PC-9 (cell line): ENCODE measurements at places on chromosomes 3 and 15.

DNA sequence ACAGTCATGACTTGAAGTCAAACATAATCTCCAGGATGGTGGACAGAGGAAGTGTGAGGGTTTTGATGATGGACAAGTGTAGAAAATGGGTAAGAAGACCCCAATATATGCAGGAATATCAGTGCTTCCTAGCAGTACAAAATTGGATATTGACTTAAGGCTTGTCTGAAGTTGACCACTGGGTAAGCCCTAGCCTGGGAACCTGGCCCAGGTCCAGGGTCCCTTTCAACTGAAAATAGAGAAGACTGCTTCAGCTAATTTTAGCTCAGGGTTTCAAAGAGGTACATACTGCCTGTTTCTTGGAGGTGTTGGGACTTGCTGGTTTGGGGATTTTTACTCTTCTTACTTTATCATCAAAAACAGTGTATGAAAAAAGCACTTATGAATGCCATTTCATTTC lies 4.7 kb downstream of the NR1D2 start:
- no peak for DNase-seq

GRCh38 chr3:45765266-45765851 lies 31.0 kb downstream of the SLC6A20 start:
- no peak for DNase-seq

- no peak for DNase-seq
Measured at GRCh38 chr3:103794656-103795055, 1359.8 kb downstream of the ZPLD1 start.

GRCh38 chr15:90191344-90191687 lies 9.8 kb upstream of the SEMA4B start:
- DNase-seq: no peak

DNA sequence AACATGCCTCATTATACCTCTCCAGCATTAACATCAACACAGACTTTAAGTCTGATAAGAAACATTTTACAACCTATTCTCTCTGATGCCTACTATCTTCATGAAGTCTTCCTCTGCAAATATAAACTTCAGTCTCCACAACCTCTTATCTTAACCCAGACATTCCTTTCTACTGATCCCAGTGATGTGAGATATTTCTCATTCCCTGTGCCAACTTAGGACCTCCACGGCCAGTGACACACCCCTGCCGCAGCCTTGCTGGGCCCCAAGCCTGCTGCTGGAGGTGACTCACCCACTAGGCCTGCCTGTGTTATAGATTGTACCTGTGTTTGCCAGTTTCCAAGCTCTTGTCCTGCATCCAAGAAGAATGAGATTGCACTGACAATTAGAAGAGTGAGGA lies 734.5 kb upstream of the CADM2 start:
- no peak for DNase-seq
